ENCODE measurements at places on chromosomes 1 and 21.

DNA sequence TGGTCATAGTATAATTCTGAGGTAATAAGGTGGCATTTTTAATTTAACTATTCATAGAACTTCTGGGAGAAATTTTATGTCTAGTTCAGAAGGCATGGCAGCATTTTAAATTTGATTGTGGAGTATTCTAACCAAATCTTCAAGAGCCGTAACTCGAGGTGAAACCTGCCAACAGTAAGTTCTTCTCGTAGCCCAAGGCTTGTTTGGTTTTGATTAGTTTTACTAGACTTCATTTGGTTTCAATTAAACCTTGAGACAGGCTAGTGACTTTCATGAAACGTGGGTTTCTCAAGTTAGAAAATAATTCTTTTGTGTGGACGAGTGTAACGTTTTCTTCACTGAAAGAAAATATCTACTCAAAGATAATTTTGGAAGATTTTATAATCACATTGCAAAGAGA, 395.5 kb downstream of the USP25 start:
- DNase-seq = no peak

DNA sequence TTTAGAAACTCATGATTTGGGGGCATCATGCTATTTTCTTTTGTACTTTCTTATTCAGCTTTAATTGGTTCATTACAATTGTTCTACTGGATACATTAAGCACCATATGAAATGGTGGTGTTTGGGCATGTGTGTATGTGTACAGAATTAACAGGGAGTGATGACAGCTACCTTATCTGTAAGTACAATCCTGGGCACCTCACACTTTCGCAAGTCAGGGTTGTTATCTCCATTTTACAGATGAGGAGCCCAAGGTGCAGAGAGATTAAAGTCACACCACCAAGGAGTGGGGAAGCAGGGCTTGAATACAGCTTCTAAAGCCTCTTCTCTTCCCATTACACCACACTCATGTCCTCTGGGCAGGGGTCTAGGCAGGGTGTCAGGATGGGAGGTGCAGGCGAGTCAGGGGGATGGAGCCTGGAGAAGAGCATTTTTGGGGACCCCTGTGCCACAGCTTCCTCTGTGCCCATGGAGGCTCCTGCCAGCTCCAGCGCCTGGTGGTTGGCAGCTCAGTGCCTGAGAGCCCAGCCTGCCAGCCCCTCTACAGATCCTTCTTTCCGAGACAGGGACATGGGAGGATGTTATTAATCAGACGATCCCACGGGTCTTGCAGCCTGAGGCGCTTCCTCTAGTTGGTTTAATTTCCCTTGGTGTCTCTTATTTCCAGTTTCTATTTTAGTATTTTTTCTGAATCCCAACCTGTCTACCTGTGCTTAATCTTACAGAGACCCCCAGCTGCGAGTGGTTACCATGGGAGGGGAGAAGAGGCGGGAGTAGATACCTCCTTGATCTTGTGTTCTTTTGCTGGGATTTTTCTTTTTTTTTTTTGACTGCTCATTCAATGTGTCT, 126.2 kb upstream of the CD34 start:
- no peak for DNase-seq

- DNase-seq = no peak
Measured at GRCh38 chr1:221302810-221303209, 423.6 kb downstream of the HLX start.

- no peak for DNase-seq
Measured at GRCh38 chr21:43311301-43311817, 115.6 kb downstream of the SIK1 start.

DNA sequence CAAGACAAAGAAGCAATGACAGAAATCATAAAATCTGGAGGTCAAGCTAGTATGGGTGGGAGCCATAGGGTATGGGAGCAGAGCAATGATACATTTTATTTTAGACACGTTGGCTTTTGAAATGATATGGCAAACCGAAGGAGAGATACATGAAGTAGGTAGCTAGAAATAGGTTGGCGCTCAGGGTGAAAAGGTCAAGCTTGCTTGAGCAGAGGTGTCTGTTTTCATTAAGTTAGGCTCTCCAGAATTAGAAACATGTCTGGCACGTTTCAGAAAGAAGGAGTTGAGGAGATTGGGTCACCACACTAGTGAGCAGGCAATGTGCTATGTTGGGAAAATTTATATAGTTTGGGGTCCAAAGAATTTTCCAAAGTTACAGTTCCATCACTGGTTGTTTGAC, 151.4 kb downstream of the AMY1C start:
- DNase-seq = no peak

DNA sequence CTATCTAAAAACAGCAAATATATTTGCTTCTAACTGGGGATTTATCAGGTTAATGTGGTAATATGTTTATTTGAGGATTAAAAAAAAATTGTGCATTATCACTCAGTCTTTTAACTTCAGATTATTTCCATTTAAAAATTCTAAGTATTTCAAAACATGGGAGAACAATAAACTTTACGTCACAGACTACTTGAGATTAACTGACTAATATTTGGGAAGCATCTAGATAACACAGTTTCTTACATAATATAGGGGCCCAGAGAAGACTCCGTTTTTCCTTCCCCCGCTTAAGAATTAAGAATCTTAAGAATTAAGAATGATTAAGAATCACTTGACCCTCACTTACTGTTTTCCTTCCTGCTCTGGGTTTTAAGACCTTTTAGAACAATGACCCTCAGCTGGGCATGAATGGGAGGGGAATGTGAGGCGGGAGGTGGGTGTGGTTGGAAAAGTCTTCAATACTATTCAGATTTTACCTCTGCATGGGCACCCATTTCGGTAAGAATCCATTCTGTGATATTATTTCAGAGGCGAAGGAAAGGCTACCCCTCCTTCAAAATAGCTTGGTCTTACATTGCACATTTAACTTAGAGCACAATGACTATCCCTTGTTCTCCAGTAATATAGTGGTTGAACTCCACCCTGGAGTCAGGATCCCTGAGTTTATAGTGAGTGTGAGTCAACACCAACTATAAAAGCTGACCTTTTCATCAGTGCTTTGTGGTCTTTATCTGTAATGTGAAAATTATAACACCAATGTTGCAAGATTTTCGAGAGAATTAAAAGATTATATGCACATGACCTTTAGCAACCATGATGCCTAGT, 821.3 kb downstream of the USP25 start:
- no peak for DNase-seq

DNA sequence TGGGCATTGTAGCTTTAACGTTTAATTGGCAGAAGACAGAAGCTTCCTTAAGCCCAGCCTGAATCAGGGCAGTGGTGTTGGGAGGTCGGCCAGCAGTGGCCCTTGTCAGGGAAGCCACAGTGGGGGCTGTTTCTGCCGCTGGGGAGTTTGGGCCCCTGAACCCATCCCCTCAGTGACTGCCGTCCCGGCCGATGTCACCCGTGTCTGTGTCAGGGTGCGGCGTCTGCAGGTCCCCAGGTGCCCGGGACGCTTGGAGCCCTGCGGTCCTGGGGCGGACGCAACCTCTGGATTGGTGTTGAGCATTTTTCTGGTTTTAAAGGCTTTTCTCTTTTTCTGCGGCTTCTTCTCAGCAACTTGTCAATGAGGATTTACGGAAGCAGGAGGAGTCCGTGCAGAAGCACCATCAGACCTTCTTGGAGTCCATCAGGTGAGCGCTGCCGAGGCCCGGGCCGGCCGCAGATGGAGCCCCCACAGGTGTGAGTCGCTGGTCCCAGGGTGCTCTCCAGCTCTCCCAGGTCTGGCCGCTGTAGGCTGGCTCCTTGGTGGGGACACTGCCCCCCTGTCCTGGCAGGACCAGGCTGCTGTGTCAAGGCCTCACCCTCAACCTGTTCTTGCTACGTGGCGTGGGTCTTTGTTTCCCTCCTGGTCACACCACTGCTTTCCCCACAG, 2.3 kb downstream of the ATAD3C start:
- no peak for DNase-seq

- DNase-seq = no peak
Measured at GRCh38 chr1:17194615-17195528, 10.1 kb upstream of the PADI1 start.

DNA sequence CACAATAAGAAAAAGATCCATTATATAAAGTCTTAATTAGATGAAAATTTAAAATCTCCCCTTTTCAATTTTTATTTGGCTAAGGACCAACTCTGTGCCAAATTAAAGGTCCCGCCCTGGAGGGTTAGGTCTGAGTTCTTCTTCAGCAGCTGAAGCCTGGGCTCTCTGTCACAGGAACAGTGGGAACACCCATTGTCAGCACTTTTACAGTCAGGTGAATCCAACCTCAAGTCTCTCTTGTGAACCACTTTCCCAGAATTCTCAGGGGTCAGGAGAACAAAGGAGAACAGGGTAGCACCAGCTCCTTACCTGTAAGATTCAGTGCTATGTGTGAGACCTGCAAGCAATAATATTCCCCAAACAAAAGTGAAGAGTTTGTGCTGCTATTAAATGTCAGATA, 25.1 kb upstream of the HJV start:
- no peak for DNase-seq

- no peak for DNase-seq
Measured at GRCh38 chr1:204203206-204203767, 7.0 kb upstream of the KISS1 start.

DNA sequence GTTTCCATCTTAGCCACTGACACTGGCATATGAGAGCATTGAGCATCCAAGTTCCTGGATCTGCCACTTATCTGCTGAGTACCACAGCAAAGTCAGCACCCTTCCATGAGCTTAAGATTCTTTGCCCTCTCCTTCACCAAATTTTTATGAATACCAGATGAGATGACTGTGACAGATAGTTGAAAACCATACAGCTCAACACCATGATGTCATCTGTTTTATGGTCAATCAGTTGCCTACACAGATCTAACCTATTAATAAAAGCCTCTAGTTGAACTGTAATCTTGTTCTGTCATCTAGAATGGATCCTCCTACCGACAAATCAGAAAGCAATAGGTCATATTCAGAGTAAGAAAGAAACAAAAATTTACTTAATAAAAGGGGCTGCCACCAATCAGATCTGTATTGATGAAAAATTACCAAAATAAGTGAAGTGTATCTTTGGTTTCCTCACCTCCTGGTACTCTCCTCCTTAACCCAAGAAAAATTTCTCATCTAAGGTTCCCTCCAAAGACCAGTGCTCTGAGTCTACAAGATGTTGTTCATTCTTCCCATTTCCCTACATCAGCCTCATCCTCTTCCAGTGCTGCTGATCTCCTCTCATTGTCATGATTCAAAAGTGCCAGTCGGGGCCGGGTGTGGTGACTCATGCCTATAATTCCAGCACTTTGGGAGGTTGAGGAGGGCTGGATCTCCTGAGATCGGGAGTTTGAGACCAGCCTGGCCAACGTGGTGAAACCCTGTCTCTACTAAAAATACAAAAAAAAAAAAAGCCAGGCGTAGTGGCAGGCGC, 138.8 kb upstream of the CTTNBP2NL start:
- DNase-seq = no peak

- no peak for DNase-seq
Measured at GRCh38 chr1:160491017-160491416, 32.0 kb downstream of the SLAMF6 start.

DNA sequence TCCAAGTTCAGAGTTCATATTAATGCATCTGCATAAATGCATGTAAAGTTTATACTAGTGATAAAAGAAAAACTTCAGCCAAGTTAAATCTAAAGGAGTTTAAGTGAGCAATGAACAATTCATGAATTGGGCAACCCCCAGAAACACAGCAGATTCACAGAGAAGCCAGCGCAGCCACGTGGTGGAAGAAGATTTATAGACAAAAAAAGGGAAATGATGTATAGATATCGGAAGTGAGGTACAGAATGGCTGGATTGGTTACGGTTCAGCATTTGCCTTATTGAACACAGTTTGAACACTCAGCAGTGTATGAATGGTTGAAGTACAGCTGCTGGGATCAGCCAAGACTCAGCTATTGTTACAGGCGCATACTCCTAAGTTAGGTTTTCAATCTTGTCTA, 5.7 kb downstream of the AK5 start:
- DNase-seq = no peak

DNA sequence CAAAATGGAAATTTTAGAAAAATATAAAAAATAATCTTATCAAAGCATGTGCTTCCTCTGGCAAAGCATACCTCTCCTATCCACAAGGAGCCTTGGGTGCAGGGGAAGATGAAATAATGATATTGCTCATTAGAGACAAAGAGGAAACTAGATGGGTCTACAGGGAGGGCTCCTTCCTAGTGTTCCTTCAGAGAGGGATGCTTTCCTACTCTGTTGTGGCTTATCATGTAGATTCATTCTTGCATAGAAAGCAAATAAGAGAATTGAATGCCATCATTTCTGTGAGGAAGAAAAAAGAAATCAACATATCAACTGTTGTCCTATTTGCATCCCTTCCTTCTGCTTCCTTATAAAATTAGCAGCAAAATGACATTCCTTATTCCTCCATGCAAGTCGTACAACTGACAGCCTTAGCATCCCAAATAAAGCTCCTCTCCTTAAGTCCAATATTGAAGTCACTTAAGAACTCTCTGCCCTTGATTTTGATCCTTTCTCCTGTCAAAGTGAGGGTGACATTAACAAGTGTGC, 543.9 kb upstream of the PLXNA2 start:
- DNase-seq = no peak

DNA sequence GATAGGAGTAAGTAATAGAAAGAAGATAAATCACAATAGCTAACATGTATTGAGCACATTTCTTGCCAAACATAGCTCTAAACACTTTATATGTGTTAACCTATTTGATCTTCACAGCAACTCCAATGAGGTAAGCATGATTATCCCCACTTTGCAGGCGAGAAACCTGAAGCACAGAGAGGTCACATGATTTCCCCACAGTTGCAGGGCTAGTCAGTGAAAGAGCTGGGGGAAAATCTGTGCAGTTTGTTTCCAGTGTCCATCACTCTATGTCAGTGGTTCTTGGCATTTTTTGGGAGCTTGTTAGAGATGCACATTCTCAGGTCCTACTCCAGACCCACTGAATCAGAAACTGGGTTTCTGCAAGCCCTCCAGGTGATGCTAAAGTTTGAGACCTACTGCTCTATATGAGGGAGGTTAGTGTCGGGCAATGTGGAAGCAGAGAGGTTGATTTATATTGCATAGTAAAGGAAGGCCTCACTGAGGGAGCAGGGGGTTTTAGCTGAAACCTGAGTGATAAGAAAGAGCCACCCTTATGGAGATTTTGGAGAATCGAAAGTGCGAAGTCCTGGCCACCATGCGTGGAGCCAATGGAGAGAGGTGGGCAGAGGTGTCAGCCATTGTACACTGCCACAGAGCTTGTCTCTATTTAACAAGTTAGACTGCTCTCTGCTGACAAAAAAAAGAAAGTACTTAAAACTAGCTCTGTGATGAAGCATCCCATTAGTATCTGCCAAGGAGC, 20.9 kb downstream of the MCOLN3 start:
- peak; percentile 34 for DNase-seq

GRCh38 chr21:37041706-37042271, 31.1 kb downstream of the PIGP start:
- DNase-seq = no peak

DNA sequence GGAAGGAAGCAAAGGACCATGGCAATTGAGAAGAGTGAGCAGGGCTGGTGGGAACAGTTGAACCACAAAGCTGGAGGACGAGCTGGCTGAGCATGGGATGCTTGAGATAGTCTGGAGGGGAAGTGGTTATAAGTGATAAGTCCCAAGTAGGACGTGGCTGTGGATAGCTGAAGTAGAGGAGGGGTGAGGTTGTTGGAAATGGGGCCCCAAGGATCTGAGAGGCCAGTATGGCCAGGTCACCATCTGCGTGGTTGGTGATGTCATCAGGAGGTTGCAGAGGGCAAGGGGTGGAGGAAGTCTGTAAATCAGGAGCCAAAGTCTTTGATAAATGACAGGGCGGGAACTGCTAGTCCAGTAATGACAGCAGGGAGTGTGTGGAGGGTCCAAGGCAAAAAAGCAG, 11.0 kb upstream of the REN start:
- DNase-seq = no peak

GRCh38 chr1:30726236-30726635, 2.9 kb upstream of the MATN1 start:
- DNase-seq = no peak

All from stimulated activated CD4-positive, alpha-beta T cell treated with anti-CD3 and anti-CD28 coated beads, Interleukin-4, amount 100 ng/mL, for 4 hours (primary cell).